ENCODE measurements at places on chromosomes 2 and 18.

DNA sequence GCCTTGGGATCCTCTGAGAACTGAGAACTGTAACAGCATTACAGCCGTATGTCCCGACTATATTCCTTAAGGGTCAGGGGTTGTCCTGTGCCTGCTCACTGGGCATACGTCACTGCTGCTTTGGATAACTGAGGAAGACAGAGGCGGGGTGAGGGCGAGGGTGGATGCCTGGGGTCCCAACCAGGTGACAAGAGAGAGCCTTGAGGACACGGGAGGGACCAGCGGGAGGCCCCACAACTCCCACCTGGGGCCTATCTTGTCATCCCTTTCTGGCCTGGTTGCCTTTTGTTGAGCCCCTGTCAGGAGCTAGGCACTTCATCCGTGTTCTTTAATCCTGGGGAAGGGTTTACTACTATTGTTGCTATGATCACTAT is 28.8 kb downstream of the INPP5D start:
- no peaks in the 10 kb centered on the region for H3K27me3 ChIP-seq
- no peak overlapping the region for H3K27ac ChIP-seq
- peaks cover 74% of the 10 kb centered on the region for H3K36me3 ChIP-seq
- no peak overlapping the region for H3K4me3 ChIP-seq
- H3K4me1 ChIP-seq = peaks cover 54% of the 10 kb centered on the region
- no peak for DNase-seq

DNA sequence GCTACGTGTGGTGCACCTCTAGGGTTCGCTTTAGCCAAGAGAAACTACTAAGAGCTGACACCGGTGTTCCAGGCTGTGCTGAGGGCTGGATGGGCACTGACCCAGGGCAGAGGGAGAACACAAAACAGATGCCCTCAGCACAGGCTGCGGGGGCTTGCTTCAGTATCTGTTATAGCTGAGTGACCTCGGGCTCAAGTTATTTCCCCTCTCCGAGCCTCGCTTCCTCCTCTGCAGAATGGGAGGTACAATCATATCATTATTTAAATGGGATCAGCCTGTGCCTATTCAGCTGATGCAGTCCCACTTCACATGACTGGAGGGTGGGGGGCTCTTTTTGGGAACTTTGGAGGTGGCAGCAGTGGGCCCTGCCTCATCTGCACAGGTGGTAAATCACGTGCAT is 156.1 kb upstream of the APCDD1 start:
- DNase-seq = no peak
- H3K36me3 ChIP-seq = no peaks in the 10 kb centered on the region
- no peaks in the 10 kb centered on the region for H3K27me3 ChIP-seq
- H3K4me1 ChIP-seq = no peaks in the 10 kb centered on the region
- H3K27ac ChIP-seq = no peak overlapping the region

DNA sequence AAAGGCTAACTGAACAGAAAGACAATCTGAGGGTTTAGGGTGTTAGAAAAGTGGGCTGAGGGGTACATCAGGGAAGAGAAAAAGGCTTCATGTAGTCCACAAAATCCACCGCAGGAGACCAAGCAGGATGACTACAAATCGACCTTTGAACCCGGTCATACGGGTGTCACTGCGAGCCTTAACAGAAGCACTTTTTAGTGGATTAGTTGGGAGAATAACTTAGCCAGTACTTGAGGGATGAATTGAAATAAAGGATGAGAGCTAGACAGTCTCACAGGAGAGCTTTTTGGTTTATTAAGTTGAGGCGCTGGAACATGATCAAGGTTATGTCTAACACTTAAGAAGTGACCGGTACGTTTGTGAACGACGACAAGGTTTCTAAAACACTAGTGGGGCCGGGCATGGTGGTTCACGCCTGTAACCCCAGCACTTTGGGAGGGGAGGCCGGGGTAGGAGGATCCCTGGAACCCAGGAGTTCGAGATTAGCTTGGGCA is 217.7 kb downstream of the MCFD2 start:
- peaks cover 8% of the 10 kb centered on the region for H3K27me3 ChIP-seq
- H3K4me3 ChIP-seq = peak overlapping the region; percentile 93
- peaks cover 2% of the 10 kb centered on the region for H3K36me3 ChIP-seq

DNA sequence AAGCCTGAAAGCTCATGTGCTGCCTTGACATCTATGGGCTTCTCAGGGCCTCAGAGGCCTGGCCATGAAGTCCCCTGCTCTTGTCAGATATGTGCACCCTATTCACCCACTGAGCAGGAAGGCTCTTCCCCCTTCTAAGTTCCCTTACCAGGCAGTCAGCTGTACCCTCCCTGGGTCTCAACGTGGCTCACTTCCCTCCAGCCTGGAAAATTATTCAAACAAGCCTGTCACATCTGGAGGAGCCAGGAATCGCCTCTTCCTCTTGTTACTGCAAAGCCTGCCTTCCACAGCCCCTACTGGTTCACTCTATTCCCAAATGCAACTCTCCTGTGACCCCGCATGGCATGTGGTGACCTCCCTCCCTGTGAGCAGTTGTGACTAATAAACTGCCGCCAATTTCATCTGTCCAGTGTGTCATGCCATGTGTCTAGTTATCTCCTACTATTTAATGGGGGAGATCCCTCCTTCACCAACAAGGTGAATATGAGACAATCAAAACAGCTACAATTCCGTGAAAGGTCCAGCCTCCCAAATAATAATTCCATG is 8.4 kb upstream of the SERPINB8 start:
- no peak overlapping the region for H3K27ac ChIP-seq
- no peak for DNase-seq
- H3K27me3 ChIP-seq = peaks cover 26% of the 10 kb centered on the region
- no peak overlapping the region for H3K4me3 ChIP-seq

GRCh38 chr2:174051741-174052583 is 86.8 kb upstream of the SP3 start:
- no peak overlapping the region for H3K4me3 ChIP-seq
- no peak for DNase-seq
- H3K4me1 ChIP-seq = no peaks in the 10 kb centered on the region
- H3K27ac ChIP-seq = no peak overlapping the region
- H3K27me3 ChIP-seq = peaks cover 6% of the 10 kb centered on the region
- H3K36me3 ChIP-seq = no peaks in the 10 kb centered on the region

All from activated CD8-positive, alpha-beta T cell treated with anti-CD3 and anti-CD28 coated beads, Interleukin-2, amount 10 ng/mL, durations not matched to agents 7 days and 5 days (primary cell).